ENCODE measurements at places on chromosomes 4 and X. TPM values are rescaled to one million over a fixed set of nuclear protein-coding genes. Genes with fewer than 3 reads are reported as not detected.

CTAG1A gene
- total RNA-seq, result not detected

H2BW2 gene
- 0.15 TPM for total RNA-seq

AKAP14 gene
- 1.6 TPM for total RNA-seq

DNA sequence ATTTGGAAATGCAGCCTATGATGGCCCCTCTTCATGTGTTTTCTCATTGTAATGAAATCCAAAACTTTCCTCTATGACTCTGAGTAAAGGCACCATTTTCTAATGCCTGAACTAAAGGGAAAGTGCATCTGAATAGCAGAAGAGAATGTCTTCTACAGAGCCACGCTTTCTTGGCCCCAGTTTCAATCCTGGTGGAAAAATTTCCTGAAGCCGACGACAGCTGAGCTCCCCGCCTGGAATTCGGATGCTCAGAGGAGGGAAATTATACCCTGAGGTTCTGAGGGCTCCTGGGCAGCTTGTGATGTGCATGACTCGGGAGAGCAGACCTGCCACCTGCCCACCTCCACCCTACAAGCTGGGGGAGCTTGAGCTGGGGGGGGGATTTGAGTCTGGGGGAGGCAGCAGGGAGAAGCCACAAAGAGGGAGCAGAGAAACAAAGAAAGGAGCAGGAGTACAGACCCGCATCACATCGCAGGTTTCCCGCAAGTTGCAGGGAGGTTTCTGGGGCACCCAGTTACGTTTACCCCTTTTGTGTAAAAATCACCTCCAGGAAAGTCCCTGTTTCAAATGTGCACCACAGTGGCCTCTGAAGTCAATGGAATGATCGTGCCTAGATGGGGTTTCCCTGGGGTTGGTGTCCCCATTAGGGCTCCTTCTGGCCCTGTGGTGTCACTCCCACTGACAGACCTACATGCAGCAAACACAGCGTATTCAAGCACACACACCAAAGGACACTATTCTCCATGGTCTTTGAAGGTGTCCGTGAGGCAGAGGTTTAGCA is 145.6 kb upstream of the RBPJ start:
- H3K4me1 ChIP-seq, result peaks cover 18% of the 10 kb centered on the region
- no peak for DNase-seq
- H3K4me3 ChIP-seq, result no peak overlapping the region
- peaks cover 6% of the 10 kb centered on the region for H3K36me3 ChIP-seq
- no peak overlapping the region for H3K27ac ChIP-seq
- H3K27me3 ChIP-seq, result no peaks in the 10 kb centered on the region

- no peaks in the 10 kb centered on the region for H3K36me3 ChIP-seq
- H3K27me3 ChIP-seq, result no peaks in the 10 kb centered on the region
- peaks cover 7% of the 10 kb centered on the region for H3K4me1 ChIP-seq
- no peak for DNase-seq
These were observed 156.3 kb downstream of the BTC start for GRCh38 chr4:74638001-74638400.

- no peak overlapping the region for H3K27ac ChIP-seq
- H3K4me1 ChIP-seq, result peaks cover 24% of the 10 kb centered on the region
- no peaks in the 10 kb centered on the region for H3K27me3 ChIP-seq
- no peak for DNase-seq
These were observed 2012.4 kb upstream of the IGFBP7 start for GRCh38 chr4:59122626-59123025.
